Stimulated activated CD4-positive, alpha-beta T cell treated with anti-CD3 and anti-CD28 coated beads, Interleukin-2, amount 100 ng/mL, for 4 hours (primary cell): ENCODE measurements at places on chromosomes 4 and X.

GRCh38 chr4:101954975-101955678 is 164.6 kb downstream of the BANK1 start:
- no peak for DNase-seq

- DNase-seq = no peak
Observed at GRCh38 chrX:39167791-39168190, 366.5 kb downstream of the MID1IP1 start.

GRCh38 chrX:15820106-15821073 is 30.1 kb downstream of the ZRSR2 start:
- no peak for DNase-seq

DNA sequence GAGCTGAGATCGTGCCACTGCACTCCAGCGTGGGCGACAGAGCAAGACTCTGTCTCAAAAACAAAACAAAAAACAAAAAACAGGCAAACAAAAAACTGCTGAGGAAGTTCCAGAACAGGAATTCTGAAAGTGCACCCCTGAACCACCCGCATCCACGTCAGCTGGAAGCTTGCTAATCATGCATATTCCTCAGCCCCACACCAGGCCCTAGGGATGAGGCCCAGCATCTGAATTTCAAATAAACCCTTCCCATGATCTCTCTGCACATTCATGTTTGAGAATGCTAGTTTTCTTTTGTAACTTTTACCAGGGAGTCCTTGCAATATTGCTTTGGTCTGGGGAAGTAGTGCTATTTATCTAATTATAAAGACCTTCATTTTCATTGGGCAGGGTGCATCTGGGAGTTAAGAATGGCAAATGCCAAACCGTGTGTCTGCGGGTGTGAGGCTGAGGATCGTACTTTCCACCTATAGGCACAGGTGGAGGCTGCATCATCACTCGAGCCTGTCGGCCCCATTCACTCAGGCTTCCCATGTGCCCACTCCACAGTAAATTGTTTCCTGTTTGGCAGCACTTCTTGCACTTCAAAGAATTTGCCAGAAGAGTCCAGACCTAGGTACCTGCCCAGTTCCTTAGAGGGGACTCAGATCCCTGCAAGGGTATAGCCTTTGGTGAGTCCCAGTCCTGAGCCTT is 23.6 kb downstream of the CCKAR start:
- no peak for DNase-seq

DNA sequence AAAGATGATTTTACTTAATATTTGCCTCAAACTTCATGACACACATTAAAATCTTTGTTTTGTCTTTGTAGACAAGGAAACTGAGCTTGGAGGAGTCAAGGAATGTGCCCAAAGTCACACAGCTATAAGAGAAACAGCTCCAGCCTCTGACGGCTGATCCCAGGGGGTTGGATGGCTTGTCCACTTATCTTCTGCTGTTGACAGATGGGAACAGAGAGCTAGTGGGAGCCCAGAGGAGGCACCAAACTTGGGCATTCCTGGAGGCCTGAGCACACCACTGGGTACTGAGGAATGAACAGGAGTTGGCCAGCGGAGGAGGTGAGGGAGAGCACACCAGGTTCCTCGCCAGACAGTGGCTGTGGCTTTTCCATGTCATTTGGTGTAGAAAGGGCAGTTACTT is 56.4 kb upstream of the GPR78 start:
- DNase-seq = no peak

DNA sequence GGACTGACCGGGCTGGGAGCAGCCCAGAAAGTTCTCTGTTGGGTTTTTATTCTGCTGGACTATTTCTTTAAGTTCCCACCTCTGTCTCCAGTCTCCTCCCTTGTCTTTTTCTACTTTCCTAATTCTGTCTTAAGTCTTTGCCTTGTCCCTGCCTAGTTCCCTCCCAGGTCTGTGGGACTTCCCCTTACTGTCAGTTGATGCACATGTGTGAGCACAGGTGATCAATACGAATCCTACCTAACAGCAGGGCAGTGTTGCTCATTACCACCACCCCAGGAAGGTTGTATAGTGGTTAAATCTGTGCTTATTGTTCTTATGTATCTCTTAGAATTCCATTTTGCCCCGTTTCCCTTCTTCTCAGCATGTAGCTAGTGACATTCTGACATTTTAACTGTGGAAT is 62.1 kb downstream of the GALNTL6 start:
- DNase-seq = no peak
